Dermis microvascular lymphatic vessel endothelial cell (primary cell): ENCODE measurements at places on chromosomes 1 and 21. TPM values are rescaled to one million over a fixed set of nuclear protein-coding genes. Genes with fewer than 3 reads are reported as not detected.

The OPTC gene
- not detected in 2 replicates for total RNA-seq

The AMY1B gene
- total RNA-seq: not detected in 2 replicates

The TRAF3IP3 gene
- not detected in 2 replicates for total RNA-seq

The PFKFB2 gene
- 0.90 and 1.5 TPM in 2 replicates for total RNA-seq

The EPHB2 gene
- 26.6 and 41.2 TPM in 2 replicates for total RNA-seq

The IVL gene
- total RNA-seq: not detected in 2 replicates

The RASAL2 gene
- total RNA-seq: 12.6 and 19.1 TPM in 2 replicates
